Naive thymus-derived CD4-positive, alpha-beta T cell (primary cell): ENCODE measurements at places on chromosomes 3 and 15.
A peak's percentile ranks its signal among the peaks of the same experiment; 100 is the strongest.

DNA sequence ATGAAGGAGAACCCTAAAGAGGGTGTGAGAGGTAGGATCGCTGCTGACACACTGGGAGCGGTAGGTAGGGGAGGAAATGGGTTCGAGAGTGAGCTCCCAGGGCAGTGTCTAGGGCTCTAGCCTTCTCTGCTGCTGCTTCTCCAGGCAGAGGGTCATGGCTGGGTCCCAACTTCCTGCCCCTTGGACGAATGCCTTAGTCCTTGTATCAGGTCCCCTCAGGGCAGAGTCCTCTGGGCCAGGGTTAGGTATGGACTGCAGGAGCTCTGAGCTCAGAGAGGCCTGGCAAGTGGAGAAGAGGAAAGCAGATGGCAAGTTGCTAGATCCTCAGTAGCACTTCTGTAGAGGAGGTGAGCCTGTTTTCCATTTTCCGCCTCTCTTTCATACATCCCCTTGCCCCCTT lies 2.9 kb downstream of the CORO2B start:
- DNase-seq = no peak

GRCh38 chr3:154334973-154335420 lies 10.7 kb upstream of the DHX36 start:
- DNase-seq = peak; percentile 25

GRCh38 chr3:29478611-29479010 lies 197.7 kb downstream of the RBMS3 start:
- DNase-seq = no peak

DNA sequence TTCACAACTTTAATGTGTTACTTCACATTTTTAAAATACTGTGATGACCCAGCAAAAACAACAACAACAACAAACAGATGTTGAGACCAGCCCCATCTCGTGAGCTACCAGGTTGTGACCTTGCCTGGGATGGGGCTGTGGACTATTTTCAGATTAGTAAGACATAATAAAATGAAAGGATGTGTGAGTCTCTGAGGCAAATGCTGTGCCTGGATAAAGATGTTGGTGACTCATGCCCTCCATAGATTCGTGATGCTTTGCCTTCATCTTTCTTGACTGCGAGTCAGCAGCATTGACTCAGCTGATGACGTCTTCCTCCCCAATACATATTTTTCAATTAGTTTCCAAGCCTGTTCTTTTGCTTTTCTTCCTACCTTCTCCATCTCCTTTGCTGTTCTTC lies 453.0 kb upstream of the CFAP20DC start:
- no peak for DNase-seq

- DNase-seq = no peak
Measured at GRCh38 chr3:9875448-9875847, 4.6 kb downstream of the CIDEC start.

DNA sequence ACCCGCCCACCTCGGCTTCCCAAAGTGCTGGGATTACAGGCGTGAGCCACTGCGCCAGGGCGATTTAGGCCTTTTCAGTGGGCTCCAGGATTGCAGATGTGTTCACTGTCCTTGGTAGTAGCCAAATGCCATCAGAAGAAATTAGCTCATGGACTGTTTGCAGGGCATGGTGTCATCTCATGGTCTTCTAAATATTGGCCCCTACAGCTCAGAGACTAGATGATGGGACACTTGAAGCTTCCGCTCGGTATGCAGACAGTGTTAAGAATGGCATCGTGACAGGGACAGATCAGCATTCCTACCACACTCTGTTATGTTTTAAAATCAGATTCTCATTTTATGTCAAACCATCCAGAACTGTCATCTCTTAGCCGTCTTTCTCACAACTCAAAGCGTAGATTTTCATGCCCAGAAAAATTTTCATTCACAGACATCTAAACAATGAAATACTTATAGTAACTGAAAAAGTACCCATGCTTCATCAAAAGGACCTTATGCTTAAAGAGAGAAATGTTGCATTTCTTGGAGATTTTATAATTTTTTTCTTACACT lies 24.9 kb downstream of the SLCO3A1 start:
- DNase-seq = no peak

GRCh38 chr15:26892182-26892518 lies 25.3 kb downstream of the GABRA5 start:
- no peak for DNase-seq

DNA sequence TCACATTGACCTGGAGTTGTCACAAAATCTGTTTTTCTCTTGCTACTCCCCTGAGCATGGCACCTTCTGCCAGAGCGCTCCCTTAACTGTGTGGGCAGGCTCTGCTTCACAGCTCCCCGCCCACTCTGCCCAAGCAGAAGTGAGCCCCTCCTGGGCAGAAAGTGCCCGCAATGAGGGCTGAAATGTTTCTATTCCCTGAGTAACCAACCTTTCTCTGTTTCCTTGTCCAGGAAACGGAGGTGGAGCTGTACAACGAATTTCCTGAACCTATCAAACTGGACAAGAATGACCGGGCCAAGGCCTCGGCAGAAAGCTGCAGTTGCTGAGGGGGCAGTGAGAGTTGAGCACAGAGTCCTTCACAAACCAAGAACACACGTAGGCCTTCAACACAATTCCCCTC lies 66.3 kb upstream of the ACAD9 start:
- DNase-seq = no peak

DNA sequence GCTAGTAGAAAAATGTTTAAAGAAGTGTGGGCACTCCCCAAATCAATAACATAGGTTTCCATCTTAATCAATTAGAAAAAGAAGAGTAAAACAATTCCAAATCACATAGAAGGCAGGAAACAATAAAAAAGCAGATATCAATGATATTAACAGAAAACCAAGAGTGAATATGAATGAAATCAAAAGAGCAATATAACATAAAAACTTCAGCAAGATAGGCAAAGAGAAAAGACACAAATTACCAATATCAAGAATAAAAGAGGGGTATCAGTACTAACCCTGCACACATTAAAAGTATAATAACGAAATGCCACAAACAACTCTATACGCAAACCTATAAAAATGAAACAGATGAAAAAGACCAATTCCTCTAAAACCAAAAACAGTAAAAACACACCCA lies 19.6 kb downstream of the DMXL2 start:
- DNase-seq = no peak

DNA sequence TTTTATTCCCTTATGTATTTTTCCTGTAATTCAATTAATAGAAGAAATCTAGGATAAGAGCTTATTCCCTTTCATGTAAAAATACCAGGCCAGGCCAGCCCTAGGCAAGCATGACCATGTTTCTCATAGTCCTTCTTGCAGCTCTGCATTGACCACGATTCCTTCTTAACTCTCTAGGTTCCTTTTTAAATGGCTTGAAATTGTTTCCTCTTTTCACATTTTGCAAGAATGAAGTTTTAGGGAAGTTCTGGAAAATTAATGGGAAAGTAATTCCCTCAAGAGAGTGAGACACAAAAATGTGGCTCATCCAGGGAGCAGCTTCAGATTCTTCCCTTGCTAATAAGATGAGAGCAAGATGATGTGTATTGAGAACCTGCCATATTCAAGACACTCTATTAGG lies 116.5 kb upstream of the FGF7 start:
- no peak for DNase-seq

DNA sequence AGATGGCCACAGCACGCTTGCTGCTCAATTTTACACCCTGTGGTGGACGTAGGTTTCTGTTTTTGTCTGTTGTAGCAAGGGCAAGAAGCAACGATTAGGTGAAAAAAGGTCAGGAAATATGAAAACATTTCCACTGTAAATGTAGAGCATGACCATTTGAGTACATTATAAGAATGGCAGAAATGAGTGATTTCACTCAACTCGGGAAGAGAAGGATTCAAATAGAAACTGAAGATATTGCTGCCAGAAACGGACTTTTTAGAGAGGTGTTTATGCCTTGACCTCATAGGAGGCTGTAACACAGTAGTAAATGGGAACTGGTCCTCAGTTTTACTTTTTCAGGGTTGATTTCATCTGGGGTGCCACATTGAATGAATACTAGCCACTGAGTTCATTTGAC lies 33.1 kb upstream of the GASK1A start:
- DNase-seq = no peak

- no peak for DNase-seq
Measured at GRCh38 chr15:89109238-89109637, 21.0 kb downstream of the ABHD2 start.

GRCh38 chr3:124582621-124583395 lies 147.4 kb upstream of the UMPS start:
- no peak for DNase-seq

DNA sequence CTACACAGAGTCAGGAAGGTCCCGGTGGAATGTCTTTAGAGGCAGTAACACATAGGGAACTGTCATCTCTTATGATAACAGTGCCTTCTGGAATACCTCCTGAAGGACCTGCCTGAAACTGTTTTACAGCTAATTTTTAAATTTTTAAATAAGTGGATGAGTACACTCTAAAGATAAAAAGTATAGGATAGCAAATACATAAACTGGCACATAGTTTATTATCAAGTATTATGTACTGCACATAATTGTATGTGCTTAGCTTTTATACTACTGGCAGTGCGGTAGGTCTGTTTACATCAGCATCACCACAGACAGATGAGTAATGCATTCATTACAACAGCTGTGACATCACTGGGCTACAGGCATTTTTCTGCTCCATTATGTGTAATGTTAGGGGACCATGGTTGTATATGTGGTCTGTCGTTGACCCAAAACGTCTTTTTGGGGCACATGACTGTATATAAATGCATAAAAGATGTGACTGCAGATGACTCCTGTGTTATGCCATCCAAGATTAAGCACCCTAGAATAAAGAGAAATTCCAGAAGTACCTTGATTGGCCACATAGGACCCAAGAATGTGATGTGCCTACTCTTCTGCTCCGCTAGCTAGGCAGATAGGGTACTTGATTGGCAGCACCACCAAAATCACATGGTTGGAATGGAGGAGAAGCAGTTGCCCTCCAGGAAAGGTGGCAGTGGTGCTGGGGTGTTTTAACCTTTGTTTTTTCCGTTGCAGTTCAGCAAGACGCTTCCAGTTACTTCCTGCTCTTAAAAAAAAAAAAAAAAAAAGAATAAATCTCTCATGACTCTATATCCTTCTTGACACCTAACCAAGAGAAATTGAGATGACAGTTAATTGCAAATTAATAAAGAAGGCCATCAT lies 3.3 kb downstream of the VPS8 start:
- DNase-seq = peak; percentile 39

- no peak for DNase-seq
Measured at GRCh38 chr3:49704629-49705028, 14.9 kb downstream of the AMIGO3 start.

- DNase-seq = no peak
Measured at GRCh38 chr3:140247775-140248174, 312.8 kb downstream of the CLSTN2 start.

DNA sequence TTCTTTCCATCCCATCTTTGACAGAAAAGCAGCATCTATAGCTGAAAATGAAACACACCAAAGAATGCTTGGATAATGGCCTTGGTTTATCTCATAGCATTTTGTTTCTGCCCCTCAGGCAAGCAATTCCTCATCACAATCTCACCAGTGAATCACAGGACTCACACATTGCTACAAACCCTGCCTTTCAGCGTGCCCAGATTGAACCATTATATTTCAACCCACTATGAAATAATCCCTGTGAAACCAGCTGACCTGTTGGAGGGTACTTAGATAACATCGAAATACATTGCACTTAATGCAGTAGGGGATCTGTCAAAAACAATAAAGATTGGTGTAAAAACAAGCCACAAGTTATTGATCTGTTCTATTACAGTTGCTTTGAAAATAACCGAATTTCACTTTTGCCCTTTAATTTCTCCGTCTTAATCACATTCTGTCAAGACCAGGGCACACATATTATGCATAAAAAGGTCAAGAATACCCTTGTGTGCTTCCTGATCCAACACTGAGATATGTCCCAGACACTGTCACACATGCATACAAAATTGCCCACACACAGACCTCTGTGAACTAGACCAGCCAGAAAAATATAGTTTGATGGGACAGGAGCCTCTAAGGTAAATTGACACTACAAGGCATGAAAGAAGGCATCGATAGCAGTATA lies 839.8 kb downstream of the NTRK3 start:
- DNase-seq = no peak

- no peak for DNase-seq
Measured at GRCh38 chr15:66452971-66453580, 44.5 kb downstream of the SNAPC5 start.

- DNase-seq = peak; percentile 11
Measured at GRCh38 chr15:85625856-85626255, 168.9 kb downstream of the KLHL25 start.

DNA sequence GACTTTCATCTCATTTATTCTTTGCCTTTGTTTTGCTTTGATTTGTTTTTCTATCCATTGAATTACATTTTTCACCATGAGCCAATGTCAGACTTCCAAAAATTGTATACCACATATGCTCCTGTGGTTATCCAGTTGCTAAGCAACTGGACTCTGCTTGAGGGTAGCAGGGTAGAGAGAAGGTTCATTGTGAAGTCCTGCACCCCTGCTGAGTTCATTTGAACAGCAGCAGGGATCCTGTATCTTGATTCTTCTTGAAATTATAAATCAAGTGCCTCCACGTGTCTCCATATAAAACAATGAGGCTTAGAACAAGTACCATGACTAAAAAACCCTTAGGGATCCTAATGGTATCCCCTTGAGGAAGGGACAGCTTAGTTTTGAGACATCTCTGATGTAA lies 449.3 kb downstream of the ROBO2 start:
- DNase-seq = no peak

DNA sequence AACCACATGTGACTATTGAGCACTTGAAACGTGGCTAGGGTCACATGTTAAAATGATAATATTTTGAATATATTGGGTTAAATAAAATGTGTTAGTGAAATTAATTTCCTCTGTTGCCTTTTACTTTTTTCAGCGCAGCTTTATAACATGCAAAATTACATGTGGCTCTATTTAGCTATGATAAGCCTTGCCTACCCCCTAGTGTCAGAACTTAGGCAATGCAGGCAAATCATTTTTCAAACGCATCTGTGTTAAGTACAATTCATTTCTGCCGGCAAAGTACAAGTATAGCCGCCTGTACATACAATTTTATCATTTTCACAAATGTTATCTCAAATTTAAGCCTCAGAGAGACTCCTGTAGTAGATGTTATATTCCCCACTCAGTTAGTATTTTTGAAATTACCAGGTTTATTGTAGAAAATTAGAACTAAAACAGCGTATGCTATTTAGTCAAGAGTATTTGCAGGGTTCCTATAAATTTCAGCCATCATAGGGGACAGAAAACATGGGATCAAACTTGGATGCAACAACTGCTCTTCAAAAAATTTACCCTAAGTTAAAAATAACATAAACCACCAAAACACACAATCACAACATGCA lies 56.1 kb downstream of the TAFA4 start:
- DNase-seq = no peak
